ENCODE measurements at places on chromosomes 4 and X.

DNA sequence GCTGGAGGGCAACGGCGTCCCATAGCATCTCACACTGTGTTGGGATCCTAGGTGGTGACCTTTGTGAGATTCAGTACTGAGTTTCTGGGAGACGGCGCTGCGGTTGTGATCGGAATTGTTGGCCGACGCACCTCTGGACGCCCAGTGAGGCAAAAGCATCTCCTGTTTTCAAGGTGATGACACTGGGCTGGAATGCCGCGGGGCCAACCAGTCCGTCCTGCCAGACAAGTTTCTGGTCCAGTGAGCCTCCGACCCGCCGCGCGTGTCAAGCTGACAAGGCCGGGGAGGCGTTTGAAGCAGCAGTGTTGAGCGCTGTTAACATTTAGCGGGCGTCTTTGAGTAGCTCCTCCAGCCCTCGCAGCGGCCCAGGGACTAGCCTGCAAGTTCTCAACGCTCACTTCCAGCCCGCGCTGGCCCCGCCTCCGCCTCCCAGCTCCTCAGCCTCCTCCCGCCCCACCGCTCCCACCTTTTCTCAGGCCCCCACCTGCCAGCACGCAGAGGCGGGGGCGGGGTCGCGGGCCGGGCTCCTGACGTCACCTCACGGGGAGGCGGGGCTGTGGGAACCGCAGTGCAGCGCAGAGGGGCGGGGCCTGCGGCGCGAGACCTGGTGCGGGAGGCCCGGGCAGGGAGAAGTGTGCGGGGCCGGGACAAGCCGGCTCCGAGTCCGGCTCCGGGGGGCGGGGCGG lies 482 bp upstream of the CDS1 start:
- DNase-seq: peak; percentile 53

DNA sequence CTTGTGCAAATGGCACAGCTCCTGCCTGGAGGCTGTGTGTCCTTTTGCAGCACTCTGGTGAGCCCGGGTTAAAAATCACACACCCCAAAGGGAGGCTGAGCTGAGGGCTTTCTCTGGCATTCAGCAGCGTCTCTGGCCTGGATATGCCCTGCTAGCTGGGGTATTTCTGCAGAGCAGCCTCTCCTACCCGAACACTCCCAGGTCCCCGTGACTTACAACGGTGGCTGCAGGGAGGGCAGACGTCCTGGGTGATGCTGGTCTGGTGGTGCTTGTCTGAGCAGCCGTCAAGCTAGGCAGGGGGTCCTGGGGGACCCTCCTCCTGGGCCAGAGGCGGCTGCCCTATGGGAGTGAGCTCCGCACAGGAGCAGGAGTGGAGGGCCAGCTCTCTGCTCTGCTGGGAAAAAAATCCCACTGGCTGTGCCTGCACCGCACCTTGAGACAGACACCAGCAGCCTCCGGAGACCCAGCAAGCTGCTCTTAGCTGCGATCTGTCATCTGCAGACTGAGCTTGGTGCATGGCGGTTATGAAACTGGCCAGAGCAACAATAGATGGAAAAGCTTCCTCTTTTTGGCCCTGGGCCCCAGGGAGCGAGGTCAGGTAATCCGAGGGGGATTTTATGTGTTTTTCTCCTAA lies 41.3 kb upstream of the ASMTL start:
- no peak for DNase-seq

GRCh38 chr4:102692474-102692873 lies 68.3 kb downstream of the MANBA start:
- no peak for DNase-seq

- DNase-seq: peak; percentile 37
These were observed 300.8 kb downstream of the ADGRL3 start for GRCh38 chr4:61500883-61501282.

GRCh38 chrX:118510111-118510510 lies 14.5 kb downstream of the DOCK11 start:
- DNase-seq: no peak

DNA sequence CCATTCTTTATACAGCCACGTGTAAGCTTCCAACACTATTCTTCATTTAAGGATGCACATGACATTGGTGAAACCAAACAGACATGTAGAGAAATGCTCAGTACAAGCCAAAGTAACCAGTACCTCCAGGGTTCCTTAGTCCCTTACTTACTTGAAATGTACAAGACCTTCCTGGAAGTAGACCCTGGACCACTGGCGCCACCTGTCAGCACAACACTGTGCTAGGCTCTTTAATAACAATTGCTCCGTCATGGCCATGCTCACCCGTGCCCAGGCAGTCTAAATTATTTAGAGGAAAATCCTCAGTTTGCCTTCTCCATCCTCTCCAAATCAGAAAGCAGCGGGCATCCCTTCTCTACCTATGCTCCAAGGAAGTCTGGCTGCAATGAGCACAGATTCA lies 52.7 kb downstream of the ADGRA3 start:
- no peak for DNase-seq

- DNase-seq: no peak
These were observed 152.2 kb downstream of the REPS2 start for GRCh38 chrX:17098516-17099247.
